ENCODE measurements at places on chromosomes 12 and 14. TPM values are rescaled to one million over a fixed set of nuclear protein-coding genes. Genes with fewer than 3 reads are reported as not detected.

The P2RX7 gene
- 0.42 TPM for total RNA-seq

The IFNG-AS1 gene
- not detected for total RNA-seq

The DHH gene
- total RNA-seq = 0.39 TPM

The PARPBP gene
- 43.0 TPM for total RNA-seq

The SLC38A4 gene
- total RNA-seq = 0.42 TPM

The CLEC9A gene
- not detected for total RNA-seq

The RGS6 gene
- not detected for total RNA-seq

The SERPINA12 gene
- total RNA-seq = not detected

The FITM1 gene
- not detected for total RNA-seq

The NFE2 gene
- total RNA-seq = not detected
